ENCODE measurements at places on chromosomes 4 and X. TPM values are rescaled to one million over a fixed set of nuclear protein-coding genes. Genes with fewer than 3 reads are reported as not detected.

DNA sequence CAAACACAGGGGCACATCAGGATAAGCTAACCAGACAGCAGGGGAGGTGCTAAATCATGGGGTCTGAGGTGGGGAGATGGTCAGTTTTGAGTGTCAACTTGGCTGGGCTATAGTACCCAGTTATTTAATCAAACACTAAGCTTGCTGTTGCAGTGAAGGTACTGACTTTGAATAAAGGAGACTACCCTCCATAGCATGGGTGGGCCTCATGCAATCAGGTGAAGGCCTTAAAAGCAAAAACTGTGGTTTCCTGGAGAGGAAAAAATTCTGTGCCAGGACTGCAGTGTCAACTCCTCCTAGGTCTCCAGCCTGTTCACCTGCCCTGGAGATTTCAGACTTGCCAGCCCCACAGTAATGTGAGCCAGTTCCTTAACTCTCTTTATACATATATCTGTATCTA is 12.6 kb upstream of the HSFX2 start:
- no peak for DNase-seq

The EVC2 gene
- 2.6 TPM for polyA plus RNA-seq

The SLC38A5 gene
- polyA plus RNA-seq = 250 TPM

- DNase-seq = no peak
These were observed 81.3 kb upstream of the SMARCA5 start for GRCh38 chr4:143432258-143432591.

DNA sequence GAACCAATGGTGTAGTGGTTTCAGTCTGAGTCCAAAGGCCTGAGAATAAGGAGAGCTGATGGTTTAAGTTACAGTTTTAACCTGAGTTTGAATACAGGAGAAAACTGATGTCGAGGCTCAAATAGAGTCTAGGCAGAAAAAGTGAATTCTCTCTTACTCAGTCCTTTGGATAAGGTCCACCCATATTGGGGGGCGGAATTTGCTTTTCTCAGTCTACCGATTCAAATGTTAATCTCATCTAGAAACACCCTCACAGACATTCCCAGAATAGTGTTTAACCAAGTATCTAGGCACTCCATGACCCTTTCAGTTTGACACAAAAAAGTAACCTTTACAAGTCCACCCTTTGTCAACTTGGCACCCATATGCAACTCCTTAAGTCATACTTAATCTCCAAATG is 216.0 kb downstream of the GRID2 start:
- no peak for DNase-seq

DNA sequence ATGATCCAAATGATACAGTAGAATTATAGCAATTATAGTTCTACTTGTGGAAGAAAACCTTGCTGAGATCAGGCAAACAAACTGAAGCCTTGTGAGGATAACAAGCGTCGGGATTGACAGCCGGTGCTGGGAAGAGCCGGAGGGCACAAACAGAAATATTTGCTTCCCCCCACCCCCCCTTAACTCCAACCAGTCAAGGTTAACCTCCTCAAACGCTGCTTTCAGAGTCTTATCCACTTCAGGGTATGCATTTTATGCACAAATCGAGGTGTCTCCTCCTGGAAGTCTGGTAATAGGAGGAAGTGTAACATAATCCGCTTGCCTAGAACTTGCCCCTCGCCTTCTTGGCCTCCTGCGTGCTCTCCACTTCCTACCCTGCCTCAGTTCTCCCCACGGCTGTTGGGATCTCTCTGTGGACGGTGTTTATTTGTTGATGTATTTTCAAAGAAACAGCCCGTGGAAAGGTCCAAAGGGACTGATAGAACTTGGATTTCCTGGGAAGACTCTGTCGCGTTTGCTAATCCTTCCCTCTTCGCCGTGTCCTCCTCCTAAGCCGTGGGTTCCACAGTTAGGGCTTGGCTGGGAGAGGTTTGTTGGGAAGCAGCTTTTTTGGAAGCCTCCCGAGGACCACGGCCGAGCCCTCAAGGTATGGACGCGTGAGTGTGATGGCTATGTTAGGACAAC is 4.1 kb upstream of the ARX start:
- DNase-seq = no peak

- DNase-seq = no peak
These were observed 2390.9 kb downstream of the PCDH7 start for GRCh38 chr4:33111117-33111516.

The RRH gene
- 0.15 TPM for polyA plus RNA-seq

DNA sequence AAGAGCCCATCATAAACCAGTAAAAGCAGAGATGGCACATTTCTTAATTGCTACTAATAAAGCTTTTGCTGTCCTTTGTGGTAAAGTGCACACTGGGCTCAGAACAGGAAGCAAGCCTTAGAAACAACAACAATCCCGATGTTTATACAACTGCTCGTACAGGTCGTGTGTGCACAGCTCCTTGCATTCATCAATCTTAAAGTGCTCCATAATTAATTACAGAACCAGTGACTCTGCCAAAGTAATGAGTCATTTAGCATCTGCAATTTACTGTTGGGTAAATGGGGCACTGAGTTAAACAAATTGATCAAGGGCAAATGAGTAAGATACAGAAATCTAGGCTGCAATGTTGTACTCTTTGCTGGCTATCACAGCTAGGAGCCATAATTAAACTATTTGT is 61.3 kb upstream of the TXK start:
- no peak for DNase-seq

DNA sequence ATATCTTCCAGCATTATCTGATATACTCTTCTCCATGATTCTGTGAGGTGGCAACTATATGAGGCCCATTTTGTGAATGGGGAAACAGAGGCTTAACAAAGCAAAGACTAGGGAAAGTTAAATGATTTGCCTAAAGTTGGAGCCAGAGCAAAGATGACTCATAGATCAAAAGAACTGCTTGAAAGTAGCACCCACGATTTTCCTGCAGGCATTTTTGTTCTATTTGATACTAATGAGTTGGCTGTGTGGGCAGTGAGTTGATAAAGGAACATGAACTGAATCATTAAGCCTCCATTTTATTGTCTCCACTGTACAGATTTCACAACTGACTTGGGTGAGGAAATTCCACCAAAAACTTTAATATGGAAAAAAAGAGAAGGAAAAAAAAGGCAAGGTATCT is 138.9 kb upstream of the IGFBP7 start:
- no peak for DNase-seq

DNA sequence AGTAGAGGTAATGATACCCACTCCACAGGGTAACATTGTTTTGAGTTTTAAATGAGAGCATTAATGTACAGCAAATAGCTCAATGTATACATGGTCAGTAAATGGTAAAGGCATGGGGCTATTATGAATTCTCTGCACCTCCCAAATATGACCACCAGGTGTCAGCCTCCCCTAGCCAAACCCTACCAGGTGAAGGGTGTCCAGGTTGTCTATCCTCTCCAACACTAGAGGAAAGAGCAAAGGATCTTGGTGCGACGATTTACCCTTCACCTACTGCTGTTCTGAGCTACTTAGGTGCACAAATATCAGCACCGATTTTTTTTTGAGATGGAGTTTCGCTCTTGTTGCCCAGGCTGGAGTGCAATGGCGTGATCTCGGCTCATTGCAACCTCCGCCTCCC is 26.5 kb upstream of the XIAP start:
- peak; percentile 34 for DNase-seq

The IL9R gene
- 0.05 TPM for polyA plus RNA-seq

The ATXN3L gene
- polyA plus RNA-seq = not detected

The LDB2 gene
- polyA plus RNA-seq = 4.9 TPM

DNA sequence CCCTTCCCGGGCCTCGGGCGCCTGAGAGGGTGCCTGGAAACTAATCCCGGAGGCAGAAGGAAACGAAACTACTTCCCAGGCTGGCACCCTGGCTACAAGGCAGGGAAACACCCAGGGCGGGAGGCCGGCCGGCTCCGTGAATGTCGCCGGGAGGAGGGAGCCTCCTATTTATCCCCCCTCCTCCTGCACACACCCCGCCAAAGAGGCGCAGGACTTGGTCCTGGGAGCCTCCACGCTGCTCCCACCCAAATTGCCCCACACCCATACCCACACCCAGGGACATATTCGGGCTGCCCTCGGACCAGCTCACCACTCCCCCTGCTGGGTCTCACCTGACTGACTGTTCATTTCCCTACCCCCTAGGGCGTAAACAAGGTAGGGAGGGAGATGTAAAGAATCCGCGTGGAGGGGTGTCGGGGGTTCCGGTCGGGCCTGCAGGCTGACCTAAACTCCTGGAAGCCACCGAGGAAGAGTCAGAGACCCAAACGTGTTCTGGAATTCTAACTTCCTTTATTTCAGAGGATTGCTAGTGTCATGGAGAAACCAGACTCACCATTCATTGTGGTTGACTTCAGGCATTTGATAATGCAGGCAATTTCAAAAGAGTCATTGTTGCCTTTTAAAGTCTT is at the start of gene BTC:
TSS of gene BTC (minus strand) at position 142 of the 629 bp plus-strand sequence. CDS start 198 bp downstream, outside the sequence.
- peak; percentile 79 for DNase-seq

- DNase-seq = no peak
These were observed at the start of gene ALAS2 for GRCh38 chrX:55030271-55031205. TSS of gene ALAS2 (minus strand) at chrX:55030977. CDS start at chrX:55026000, 4,977 bp downstream.

DNA sequence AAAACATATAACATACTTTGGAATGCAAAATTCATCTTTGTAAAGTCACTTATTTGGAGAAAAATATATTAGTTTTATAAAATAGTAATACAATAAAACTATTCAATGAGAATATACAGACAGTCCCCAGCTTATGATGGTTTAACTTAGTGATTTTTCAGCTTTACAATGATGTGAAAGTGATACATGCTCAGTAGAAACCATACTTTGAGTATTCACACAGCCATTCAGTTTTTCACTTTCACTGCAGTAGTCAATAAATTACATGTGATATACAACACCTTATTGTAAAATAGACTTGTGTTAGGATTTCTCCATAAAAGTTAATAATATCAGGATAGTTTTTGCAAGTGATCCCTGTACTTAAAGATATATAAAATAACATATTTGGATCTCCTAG is 436.0 kb downstream of the CENPC start:
- no peak for DNase-seq

- no peak for DNase-seq
These were observed 28.4 kb upstream of the SLC10A7 start for GRCh38 chr4:146550161-146550560.

The RADX gene
- polyA plus RNA-seq = 21.4 TPM

The STPG2 gene
- 0.11 TPM for polyA plus RNA-seq

The TLR1 gene
- 1.3 TPM for polyA plus RNA-seq

- DNase-seq = no peak
These were observed 14.6 kb upstream of the MED28 start for GRCh38 chr4:17599826-17600225.

DNA sequence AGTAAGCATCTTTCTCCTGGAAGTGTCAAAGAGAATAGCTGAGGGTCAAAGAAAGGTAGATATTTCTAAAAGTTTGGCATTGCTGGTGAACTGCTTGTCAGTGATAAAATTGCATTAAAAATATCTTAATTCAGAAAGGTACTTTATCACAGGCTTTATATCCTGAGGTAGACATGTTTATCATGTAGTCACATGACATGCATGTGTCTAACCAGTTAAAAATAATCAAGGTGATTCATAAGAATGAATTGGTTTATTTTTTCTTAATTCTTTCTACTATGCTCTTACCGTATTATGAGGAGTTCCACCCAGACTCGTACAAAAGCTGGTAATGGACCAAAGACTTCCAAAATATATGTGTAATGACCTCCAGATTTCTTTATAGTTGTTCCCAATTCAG is 6.1 kb downstream of the SLC7A11 start:
- DNase-seq = no peak

The SLC16A2 gene
- 2.2 TPM for polyA plus RNA-seq

- DNase-seq = peak; percentile 66
These were observed at the start of gene CTSO for GRCh38 chr4:155953151-155954117. TSS of gene CTSO (minus strand) at chr4:155953866. CDS start at chr4:155953847, 19 bp downstream.

- no peak for DNase-seq
These were observed 106.4 kb downstream of the RNF150 start for GRCh38 chr4:141026900-141027299.

DNA sequence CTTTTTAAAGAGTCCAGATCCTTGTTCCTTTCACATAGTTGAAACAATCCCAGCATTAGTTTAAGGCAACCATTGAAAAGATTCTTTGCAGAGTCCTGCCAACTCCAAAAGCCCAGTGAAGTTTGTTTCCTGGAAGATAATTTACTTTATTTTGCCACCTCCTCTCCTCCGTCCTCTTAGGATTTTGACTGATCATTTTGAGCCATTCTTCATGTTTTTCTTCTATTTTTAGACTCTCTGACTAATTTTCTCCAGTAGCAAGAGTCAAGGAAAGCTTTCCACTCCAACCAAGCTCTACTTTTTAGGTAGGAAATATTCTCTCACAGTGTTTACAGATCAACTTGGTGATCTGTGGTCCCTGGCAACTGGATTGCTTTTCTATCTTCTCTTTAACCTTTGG is 10.3 kb downstream of the NCBP2L start:
- no peak for DNase-seq

DNA sequence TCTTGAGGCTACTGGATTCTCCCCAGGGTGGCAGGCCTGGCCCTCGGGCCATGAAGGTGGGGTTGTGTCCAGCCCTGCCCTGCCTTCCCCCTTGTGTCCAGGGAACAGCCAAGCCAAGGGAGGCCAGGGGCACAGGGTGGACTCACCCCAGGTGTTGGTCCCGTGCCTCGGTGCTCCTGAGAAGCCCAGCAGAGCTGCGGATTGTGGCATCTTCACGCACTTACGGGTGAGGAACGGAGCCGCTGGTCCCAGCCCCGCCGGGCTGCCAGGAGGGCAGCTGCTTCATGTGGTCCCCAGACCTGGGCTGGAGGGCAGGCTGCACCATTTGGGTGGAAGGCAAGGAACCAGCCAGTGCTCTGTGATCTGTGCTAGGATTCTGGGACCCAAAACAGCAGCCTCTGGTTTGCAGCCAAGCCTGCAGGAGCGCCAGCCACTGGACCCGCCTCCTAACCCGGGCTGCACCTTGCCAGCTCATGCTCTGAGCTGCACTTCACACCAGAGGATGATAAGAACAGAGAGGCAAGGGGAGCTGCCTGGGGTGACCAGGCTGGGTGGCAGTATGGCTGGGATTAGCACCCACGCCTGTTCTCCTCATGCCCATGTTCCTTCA is 36.1 kb upstream of the HMX1 start:
- DNase-seq = peak; percentile 67

The PARM1 gene
- 8.3 TPM for polyA plus RNA-seq

The TMPRSS11A gene
- polyA plus RNA-seq = not detected

Data from pancreas (tissue), 10 donors.